T-helper 1 cell (primary cell): ENCODE measurements at places on chromosomes 16 and 17.

- no peak for DNase-seq
These were observed 21.6 kb upstream of the KPNB1 start for GRCh38 chr17:47628014-47628566.

GRCh38 chr17:63837962-63838600 is 4.4 kb downstream of the SMARCD2 start:
- no peak for DNase-seq

DNA sequence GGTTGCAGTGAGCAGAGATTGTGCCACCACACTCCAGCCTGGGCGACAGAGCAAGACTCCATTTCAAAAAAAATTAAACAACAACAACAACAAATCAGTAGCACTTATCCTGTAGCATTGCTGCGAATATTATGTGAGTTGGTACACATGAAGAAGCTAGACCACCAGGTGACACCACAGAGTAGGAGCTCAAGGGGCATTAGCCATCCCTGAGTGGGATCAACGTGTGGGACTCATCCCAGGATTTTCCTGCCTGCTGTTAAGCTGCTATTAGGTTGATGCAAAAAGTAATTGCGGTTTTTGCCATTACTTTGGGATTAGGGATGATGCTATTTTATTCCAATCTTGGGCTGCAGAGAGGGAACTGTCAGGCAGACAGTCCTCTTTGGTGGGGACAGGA is 47.2 kb downstream of the OTOA start:
- DNase-seq: no peak

GRCh38 chr16:17299790-17300189 is 171.0 kb downstream of the XYLT1 start:
- DNase-seq: no peak

- DNase-seq: no peak
These were observed 22.2 kb downstream of the SERPINF1 start for GRCh38 chr17:1783834-1784611.

DNA sequence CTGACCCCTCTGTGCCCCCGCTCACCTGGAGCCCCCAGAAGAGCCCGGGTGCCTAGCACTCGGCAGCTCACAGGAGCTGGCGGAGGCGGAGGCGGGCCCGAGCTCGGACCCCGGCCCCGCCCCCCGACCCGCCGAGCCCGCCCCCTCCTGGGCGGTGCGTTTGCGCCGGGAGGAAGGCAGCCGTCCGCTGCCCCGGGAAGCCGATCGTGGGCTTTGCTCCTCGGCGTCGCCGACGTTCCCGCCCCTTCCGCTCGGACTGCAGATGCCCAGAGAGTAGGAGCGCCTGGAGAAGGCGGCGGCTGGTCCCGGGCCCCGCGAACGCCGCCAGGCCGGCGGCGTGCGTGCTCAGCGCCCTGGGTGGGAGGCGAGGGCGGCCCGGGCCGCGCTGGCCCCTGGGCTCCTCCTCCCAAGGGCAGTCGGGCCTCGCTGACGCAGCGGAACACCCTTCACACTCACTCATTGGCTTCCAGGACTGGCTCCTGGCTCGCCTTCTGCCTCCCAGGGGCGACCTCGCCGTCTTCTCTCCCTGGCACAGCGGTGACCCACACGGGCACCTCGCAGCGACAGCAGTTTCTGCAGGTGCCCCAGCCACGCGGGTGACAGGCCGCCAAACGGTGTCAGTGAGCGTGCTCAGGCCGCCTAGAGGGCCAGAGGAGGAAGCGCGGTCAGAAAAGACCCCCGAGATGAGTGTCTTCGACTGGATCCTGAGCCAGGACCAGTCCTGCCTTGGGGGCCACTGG is at the start of gene PLSCR3:
PLSCR3 (minus strand) TSS at position 74 of the 740 bp plus-strand sequence. CDS start 415 bp downstream, outside the sequence.
- DNase-seq: peak; percentile 71

- DNase-seq: no peak
These were observed 61.4 kb downstream of the NXN start for GRCh38 chr17:917941-918740.

GRCh38 chr16:66459878-66460277 is 32.8 kb downstream of the BEAN1 start:
- DNase-seq: no peak

GRCh38 chr17:56260376-56261002 is 107.2 kb downstream of the ANKFN1 start:
- DNase-seq: no peak

DNA sequence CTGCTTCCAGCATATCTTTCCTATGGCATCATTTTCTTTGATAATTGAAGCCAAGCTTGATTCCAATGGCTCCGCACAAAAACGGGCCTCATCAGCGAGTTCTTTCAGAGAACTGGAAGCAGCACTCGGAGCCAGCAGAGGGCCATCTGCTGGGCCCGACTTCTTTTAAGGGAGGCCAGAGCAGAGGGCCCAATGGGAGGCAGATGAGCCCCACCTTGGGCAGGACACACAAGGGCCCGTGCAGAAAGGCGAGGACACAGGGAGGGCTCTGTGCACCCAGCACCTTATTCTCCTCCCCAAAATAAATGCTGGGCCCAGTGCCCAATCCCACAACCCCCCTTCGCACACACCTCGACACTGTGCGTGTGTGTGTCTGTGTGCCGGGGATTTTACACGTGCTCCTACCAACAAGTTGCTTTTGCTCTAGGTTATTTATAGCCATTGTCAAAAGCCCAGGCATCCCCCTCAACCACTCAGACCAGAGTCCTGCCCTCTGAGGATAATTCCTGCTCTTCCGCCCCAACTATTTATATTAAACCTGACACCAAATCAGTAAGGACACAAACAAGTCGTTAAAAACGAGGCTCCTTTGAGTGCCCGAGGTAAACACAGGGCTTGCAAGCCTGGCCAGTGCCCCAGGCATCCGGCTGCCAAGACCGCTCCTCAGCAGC is 6.8 kb downstream of the AXIN2 start:
- DNase-seq: no peak

GRCh38 chr16:55465077-55465896 is 13.7 kb upstream of the MMP2 start:
- peak; percentile 76 for DNase-seq

DNA sequence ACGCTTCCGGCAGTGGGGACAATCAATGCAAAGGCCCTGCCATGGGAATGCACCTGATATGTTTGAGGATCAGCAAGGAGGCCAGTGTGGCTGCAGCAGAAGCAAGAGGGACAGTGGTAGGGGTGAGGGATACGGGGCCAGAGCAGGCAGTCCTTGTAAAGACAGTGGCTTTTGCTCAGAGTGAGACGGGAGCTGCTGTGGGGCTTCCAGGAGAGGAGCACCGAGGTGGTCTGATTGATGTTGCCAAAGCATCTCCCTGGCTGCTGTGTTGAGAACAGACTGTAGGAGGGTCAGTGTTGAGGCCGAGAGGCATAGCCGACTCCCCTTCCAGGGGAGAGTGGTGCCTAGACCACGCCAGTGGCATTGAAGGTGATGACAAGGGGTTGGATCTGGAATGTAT is 11.4 kb upstream of the SPNS2 start:
- DNase-seq: no peak

DNA sequence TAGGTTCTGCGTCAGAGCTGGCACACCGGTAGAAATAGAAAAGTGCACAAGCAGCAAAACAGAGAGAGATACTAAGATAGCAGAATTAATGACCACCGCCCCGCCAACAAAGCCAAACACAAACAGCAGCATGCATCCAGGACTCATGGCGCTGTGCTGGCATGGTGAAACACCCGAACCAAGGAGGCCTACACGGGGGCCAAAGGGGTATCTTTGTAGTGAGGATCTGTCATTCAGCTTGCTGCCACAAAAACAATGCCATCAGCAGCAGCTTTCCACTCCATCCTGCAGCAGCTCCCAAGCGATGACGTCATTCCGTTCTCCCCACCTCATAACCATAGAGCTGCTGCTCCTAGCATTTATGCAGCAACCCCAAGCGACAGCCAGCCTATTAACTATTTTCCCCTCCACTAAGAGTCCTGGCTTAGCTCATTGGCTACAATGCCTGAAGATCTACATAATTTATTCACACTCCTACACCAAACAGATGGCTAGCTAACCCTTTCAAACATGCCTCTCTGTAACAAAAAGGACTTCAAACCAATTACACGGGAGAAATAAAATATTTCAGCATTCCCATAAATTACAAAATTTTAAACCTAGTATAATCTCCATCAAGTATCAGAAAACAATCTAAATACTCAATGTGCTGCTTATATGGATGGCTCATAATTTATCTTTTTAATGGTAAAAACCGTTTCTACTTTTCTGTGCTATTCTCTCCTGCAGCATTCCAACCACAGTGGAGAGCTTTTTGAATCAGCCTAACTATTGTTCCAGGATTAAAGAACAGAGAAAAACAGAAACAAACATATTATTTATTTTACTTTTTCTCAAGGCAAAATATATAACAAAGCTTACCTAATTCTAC is 73.9 kb downstream of the SPAG9 start:
- no peak for DNase-seq

- DNase-seq: no peak
These were observed 1.1 kb downstream of the CACNB1 start for GRCh38 chr17:39196241-39196807.
